SJSA1 (cell line): ENCODE measurements at places on chromosomes 16 and 17.

DNA sequence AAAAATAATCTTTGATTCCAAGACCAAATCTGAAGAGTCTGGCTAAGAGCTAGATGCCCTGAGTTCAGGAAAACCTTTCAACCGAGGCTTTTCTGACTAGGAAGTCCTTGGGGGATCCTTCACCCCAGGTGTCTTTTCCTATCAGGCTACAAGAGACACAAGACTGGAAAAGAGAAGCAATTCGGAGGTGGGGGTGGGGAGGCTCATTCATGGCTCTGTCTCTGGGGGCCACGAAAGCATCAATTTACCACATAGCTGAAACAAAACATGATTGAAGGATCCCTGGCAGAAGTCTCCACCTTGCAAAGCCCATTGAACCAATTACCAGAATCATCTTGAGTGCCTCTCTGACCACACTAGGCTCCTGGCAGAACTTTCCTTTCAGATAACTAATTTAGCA, 239.8 kb upstream of the SALL1 start:
- DNase-seq, result no peak

DNA sequence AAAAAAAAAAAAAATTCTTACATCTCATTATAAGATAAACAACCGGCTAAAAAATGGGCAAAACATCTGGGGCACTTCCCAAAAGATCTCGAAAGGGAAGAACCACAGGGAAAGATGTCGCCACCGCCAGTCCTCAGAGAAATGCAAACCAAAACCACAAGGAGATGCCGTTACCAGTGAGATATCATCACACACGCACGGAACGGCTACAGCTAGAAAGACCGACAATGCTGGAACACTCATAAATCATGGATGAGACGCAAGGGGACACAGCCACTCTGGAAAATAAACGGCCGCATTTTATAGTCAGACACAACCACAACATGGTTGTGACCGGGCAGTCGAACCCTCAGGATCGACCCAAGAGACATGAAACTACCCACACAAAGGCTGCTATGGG, 24.5 kb downstream of the WDR45B start:
- no peak for DNase-seq

GRCh38 chr16:84540194-84540593, 35.7 kb upstream of the MEAK7 start:
- no peak for DNase-seq

GRCh38 chr17:5508810-5509209, 22.4 kb downstream of the MIS12 start:
- no peak for DNase-seq
